Glomerular endothelial cell (primary cell): ENCODE measurements at places on chromosomes 2 and 18. TPM values are rescaled to one million over a fixed set of nuclear protein-coding genes. Genes with fewer than 3 reads are reported as not detected.

DNA sequence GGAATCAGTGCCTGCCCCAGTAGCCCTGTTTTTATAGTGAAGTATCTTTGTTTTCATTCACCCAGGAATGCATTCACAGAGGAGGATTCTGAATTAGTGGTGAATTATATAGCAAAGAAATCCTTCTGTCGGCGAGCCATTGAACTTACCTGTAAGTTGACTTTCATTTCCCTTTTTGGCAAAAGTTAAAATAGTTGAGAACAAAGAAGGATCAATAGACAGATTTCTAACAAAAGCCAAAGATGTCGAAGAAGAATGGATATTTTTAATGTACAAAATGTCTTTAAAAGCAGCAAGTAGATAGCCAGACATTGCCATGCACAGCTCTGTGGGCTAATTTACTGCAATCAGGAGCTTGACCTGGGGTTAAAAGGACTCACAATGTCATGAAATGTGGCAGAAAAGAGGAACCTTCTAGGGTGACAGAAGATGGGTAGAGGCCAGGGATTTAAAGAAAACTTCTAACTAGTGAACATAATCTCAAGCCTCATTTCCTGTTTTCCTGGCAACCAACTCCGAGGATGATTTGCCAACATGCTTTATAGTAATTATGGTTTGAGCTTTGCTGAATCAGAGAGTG, 53.8 kb upstream of the TMEM87B start:
- DNase-seq, result no peak

GRCh38 chr2:50415392-50415791, 616.5 kb downstream of the NRXN1 start:
- DNase-seq, result no peak

- no peak for DNase-seq
Measured at GRCh38 chr2:112579241-112579640, 5.2 kb upstream of the CHCHD5 start.

DNA sequence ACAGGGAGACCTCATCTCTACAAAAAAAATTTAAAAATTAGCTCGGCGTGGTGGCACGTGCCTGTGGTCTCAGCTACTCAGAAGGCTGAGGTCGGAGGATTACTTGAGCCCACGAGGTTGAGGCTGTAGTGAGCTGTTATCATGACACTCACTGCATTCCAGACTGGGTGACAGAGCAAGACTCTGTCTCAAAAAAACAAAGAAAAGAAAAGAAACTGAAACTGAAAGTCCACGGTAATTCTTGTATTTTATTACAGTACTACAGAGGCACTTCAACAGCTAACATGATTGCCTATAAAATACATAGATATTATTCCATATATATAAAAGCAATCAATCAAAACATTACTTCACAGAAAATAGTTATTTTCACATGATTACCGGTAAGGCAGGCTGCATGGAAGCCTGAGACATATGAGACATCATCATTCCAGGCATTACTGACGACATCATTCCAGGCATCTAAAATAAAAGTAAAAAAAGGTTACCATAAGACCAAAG, 23.1 kb downstream of the PRPF40A start:
- no peak for DNase-seq

The ERFE gene
- total RNA-seq, result 34.1 and 64.1 TPM in 2 replicates
